HTR-8/SVneo (cell line): ENCODE measurements at places on chromosomes 3 and 15.
A peak's percentile ranks its signal among the peaks of the same experiment; 100 is the strongest.

DNA sequence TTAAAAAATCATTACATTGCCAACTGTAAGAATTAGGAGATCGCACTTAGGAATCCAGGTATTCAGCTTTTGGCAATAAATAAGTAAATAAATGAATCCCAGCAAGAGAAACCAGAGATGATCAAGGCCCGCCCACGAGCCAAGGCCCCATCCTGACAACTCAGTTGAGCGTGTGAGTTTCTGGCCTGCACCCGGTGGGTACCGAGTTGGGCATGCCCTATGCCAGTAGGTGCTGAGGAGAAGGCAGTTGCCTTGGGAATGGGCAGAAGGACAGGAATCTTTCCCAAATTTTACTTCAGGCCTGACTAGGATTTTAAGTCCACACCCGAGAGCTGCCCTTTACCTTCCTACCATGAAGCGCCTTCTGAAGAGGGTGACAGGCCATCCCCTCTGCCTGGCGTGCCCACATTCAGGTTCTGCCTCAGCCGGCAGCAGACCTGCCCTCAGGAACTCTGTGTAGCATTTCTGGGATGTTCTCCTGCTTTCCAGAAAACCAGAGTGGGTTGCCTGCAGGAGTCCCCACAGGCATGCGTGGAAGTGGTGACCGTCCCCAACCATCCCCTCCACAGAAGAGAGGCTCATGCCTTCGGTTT lies 99.3 kb upstream of the ALDH1A3 start:
- no peak for DNase-seq

DNA sequence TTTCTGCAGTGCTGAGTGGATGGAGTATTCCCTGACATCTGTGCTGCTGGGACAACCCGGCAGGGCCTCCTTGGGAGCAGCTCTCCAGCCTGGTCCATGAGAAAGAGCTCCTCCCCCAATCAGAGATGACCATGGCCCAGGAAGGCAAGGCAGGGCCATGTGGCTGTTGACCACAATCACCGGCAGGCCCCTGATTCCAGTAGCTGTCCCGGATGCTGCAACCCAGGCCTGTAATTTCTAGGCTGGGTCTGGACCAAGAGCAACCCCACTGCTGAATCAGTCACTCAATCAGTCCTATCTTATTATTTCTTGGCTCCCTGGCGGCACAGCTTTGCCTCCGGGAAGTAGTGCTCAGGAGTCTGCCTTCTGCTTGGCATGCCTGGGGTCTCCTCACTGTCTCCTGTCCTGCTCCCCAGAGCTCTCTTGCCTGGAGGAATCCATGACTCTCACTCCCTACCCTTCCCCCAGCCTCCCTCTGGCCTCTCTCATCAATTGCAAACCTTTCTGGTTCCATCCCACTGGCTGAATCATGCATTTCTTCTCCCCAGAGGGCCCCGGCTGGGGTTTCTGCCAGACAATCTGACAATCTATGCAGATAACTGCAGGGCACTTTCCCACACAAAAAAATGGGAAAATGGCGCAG lies 32.6 kb upstream of the ITGA11 start:
- DNase-seq = no peak

GRCh38 chr15:70531576-70531975 lies 231.8 kb downstream of the UACA start:
- DNase-seq = no peak

GRCh38 chr15:78979456-78980320 lies 34.8 kb upstream of the CTSH start:
- DNase-seq = peak; percentile 75

DNA sequence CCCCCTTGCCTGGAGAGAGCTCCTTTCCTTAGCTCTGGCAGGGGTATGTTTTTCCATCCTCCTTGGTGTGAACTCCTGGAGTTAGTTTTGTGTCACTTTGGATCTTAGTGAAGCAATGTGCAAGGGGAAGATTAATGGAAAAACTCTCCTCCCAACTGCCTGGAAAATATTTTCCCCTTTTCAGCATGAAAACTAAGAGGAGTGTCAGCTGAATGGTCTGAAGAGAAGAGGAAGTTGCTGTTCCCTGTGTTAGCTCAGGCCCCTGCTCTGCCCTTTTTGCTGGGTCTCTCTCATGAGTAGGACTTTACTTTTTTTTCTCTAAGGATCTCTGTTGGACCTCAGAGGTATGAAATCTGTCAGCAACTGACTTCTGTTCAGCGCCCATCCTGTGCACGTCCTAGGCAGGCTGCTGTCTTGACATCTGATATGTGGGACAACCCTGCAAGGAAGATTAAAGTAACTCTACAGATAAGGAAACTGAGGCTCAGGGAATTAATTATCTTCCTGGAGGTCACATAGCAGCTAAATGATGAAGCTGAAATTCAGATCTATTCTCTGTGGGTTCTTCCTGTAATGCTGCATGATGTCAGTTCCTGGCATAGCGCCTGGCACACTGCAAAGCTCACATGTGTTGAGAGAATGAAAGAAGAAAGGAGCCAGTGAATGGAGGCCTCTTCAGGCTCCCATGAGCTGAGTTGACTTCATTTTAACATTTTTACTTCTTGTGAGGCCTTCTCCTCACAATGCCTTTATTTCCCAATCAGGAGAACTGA lies 109.7 kb upstream of the GALNT15 start:
- DNase-seq = no peak

DNA sequence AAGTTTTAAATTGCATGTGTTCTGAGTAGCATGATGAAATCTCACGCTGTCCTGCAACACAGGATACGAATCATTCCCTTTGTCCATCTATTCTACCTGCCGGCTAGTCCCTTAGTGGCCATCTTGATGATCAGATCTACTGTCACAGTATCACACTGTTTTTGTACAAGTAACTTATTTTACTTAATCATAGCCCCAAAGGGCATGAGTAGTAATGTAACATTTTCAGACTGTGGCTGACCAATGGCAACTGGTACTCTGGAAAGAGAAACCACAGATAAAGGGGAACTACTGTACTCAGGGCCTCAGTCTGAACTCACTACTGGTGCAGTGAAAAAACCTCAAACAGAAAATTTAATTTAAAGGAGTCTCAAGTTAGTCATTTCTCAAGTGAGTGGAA lies 127.3 kb upstream of the MRPL3 start:
- DNase-seq = no peak

GRCh38 chr3:188788621-188789081 lies 383.1 kb upstream of the TPRG1 start:
- DNase-seq = no peak

- no peak for DNase-seq
These were observed 98.5 kb upstream of the C3orf80 start for GRCh38 chr3:160126761-160127160.
